ENCODE measurements at places on chromosomes 7 and 10.

- DNase-seq: no peak
These were observed 8.1 kb downstream of the STK17A start for GRCh38 chr7:43590862-43591557.

DNA sequence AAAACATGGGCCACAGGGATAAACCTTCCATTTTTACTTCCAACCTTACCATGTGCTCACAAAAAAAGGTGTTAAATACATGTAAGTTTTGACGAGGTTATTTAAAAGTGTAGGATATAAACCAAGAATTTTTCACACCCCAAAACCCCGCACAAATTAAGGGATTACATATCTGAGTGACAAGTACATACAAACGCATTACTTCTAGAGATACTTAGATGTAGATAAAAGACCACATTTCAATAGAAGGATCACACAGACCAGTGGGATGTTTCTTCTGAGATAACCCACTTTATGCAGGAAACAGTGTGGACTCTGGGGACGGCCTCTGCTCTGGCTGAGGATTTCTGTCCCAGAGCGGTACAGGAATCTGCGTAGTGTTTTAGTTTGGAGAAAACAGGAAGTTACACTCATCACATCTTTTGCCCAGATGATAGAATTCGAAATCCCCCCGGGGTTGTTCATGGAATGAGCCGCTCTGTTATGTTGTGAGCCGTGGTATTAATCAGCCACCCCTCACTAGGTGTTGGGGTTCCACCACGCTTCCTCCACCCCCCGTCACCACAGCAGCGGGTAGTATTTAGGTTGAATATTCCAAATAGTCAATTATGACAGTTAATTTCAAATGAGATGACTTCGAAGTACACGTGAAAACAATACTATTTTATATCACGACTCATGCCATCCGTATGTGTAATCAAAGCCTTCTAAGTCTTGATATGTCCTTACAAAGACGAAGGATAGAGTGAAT, 1.3 kb upstream of the CUL1 start:
- DNase-seq: peak; percentile 15

DNA sequence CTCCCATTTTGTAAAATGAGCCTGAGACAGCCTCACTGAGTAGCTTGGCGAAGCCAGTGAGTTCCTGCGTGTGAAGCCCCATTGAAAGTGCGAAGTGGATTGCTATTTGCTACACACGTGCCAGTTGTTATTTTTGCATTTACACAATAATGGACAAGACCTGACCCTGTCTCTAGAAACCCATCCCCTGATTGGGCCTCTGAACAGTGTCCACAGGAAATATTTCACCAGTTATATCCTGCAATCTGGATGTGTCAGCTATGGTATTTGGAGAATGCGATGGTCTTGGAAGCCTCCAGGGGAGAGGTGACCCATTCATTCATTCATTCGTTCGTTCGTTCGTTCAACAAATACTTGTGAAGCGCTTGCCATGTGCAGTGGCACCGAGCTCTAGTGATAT, 37.1 kb downstream of the COL13A1 start:
- DNase-seq: no peak

GRCh38 chr7:131010029-131010716, 276.2 kb upstream of the KLF14 start:
- DNase-seq: no peak

DNA sequence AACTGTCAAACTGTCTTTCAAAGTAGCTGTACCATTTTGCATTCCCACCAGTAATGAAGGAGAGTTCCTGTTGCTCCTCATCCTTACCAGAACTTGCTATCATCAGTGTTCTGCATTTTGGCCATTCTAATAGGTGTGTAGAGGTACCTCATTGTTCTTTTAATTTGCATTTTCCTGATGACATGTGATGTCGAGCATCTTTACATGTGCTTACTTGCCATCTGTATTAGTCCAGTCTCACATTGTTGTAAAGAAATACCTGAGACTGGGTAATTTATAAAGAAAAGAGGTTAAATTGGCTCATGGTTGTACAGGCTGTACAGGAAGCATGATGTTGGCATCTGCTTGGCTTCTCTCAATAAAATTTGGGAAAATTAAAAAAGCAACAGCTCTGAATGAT, 38.7 kb upstream of the EEPD1 start:
- DNase-seq: no peak

DNA sequence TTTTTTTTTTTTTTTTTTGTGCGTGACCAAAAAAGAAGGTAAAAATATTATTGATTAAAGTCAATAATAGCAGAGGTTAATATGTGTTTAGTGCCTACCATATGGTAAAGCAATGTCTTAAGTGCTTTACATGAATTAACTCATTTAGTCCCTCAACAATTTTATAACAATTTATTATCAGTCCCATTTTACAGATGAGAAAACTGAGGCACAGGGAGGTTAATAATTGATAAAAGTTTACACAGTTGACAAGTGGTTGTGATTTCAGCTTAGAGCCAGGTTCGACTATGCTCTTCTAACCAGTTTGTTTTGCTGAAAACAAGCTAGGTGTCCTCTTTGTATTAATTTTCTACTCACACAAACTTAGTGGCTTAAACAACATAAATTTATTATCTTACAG, 67.0 kb downstream of the EXOC4 start:
- no peak for DNase-seq

DNA sequence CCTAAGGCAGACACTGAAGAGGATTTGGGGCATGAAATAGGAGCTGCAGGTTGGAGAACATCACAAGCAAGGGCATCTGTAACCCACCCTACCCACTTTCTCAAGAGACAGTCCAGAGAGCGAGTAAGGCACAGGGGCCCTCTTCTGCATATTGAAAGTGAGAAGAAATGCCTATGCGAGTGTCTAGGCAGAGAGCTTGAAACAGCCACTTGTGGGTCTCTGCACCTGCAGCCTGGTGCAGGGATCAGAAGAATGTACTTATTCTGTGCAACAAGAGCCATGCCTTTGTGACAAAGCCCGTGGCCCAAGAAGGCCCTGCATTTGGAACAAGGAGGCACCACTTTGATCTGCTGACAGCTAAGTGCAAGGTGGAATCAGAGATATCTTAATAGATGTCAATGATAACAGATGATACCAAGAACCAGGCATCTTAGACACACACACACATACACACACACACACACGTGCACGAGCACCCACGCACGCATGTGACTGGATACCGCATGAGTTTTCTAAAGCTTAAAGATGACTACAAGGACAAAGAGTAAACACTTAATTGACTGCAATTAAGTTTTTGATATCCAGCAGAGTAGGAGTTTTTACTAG, 89.3 kb downstream of the NPSR1 start:
- no peak for DNase-seq

- no peak for DNase-seq
These were observed 107.4 kb downstream of the EEPD1 start for GRCh38 chr7:36260481-36260880.

DNA sequence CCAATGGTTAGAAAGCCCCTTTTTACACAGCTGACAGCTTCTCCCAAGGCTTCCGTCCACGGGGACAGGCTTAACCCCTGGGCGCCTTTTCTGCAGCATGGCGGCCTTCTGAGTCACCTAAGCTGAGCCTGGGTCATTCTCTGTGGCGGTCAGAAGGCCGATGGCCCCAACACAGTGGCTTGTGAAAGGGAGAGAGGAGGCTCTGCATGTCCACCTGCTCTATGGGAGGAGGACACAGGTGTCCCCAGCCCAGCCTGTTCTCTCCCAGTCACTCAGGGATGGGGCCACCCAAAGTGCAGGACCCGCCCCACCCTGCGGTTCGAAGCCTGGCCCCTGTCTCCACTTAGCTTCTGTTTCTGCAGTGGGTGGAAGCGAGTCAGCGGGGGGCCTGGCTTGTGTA, 20.4 kb upstream of the TTYH3 start:
- no peak for DNase-seq

- no peak for DNase-seq
These were observed 50.5 kb downstream of the GALNT17 start for GRCh38 chr7:71182438-71182935.

DNA sequence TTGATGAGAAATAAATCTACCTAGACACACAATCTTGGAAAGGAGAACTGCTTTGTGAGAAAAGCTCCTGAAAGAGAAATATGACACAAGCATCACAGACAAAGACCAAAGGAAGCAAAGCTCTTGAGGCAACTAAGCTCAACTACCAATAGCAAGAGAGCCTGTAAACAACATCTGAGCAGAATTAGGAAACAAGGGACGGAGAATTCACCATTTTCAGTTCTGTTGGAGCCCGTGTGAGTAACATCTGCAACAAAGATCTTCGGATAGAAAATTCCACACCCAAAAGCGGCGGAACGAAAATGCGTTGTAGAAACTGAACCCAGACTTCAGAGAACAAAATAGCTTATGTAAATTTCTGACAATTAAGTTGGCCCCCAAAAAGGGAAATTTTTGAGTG, 909.9 kb upstream of the MBL2 start:
- DNase-seq: no peak

- DNase-seq: no peak
These were observed 185.8 kb downstream of the SNX10 start for GRCh38 chr7:26477381-26477990.

DNA sequence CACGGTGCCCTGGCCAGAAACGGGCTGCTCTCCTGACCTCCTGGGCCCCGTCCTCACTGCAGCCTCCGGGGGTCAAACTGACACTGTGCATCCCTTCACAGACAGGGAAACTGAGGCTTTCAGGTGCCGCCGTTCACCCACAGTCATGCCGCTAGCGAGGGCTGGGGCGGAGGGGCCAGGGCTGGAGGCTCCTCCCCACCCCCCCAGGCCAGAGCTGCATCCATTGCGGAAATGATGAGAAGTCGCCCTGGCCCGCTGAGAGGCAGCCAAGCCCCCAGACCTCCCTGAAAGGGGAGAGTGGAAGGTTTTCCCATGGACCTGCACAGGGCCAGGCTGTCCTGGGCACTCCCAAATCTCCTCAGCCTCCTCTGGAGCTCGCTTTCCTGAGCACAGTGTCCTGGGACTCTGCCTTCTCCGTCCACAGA, 16.5 kb upstream of the INPP5A start:
- DNase-seq: no peak

DNA sequence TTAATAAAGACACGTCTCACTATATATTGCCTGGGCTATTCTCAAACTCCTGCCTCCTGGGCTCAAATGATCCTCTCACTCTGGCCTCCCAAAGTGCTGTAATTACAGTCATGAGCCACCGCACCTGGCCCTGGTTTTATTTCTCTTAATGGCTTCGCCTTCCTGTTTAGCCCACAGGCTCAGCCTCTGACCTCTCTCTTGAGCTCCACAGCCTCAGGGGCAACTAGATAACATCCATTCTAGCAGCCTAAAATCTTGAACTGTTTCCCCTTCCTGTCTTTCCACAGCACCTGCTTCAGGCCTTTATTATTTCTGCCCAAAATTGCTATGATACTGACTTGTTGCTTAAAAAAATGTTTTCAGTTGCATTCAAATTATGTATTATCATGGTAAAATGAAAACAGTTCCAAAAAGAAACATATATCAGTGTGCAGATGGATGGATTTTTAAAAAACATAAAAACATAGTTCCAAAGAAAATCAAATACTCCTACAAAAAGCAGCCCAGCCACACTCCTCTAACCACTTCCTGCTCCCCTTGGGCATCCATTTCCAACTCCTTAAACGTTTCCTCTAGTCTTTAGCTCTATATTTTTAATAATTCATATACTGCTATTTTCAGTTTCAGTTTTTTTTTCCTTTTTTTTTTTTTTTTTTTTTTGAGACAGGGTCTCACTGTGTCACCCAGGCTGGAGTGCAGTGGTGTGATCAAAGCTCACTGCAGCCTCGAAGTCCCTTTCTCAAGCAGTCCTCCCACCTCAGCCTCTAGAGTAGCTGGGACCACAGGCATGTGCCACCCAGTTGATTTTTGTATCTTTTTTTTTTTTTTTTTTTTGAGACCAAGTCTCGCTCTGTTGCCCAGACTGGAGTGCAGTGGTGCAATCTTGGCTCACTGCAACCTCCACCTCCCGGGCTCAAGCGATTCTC, 5.1 kb upstream of the BAZ1B start:
- DNase-seq: no peak

GRCh38 chr10:44325596-44326307, 59.1 kb downstream of the CXCL12 start:
- no peak for DNase-seq

- no peak for DNase-seq
These were observed 129.0 kb downstream of the DNAH11 start for GRCh38 chr7:21671859-21672258.

GRCh38 chr10:11164803-11165590, 147.3 kb downstream of the CELF2 start:
- peak; percentile 57 for DNase-seq

DNA sequence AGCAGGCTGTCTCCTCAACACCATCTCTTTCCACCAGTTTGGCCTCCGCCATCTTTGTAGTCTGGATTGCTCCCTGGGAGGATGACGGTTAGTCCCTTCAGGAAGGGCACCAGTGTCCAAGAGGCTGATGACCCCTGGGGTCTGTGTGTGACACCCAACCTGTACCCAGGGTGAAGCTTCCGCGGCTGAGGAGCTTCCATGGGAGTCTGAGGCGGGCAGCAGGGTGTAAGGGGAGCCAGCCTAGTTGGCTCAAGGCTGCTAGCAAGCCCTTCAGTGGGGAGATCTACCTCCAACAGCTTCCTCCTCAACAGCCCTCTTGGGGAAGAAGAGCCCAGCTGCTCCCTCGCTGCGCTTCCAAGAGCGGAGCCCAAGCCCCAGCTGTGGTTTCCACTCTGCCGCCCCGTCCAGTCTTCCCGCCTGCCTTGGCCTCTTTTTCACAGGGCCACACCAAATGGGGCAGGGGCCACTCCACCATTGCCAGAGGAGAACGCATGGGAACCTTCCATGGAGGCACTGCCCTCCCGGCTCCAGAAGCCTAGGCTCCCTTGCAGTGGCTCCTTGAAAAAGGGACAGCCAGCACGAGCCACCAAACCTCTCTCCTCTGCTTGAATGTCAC, 57.4 kb downstream of the TMEM209 start:
- no peak for DNase-seq

DNA sequence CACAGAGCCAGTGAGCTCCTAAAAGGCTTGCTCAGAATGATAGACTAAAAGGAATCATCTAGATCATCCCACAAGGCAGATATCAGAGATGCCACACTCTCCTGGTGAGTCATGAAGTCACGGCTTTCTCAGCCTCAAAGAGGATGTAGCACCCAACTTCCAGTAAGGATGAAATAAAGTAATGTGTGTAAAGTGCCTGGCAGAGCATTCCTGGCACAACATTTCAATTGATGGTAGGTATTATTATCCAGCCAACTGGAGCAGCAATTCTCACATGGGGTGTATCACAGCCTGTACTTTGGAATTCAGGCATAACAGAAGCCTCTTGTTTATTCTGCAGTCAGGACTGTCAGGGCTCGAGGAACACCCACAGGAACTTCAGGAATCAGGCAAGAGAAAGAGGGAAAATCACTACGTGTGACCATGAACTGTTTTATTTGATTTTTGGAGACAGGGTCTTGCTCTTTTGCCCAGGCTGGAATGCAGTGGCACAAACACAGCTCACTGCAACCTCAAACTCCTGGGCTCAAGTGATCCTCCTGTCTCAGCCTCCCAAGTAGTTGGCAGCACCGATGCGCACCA, 5.3 kb upstream of the NAT16 start:
- no peak for DNase-seq

Data from stimulated activated CD4-positive, alpha-beta T cell treated with anti-CD3 and anti-CD28 coated beads, Interleukin-2, amount 100 ng/mL, for 4 hours (primary cell).